ENCODE measurements at places on chromosomes 5 and 9.

DNA sequence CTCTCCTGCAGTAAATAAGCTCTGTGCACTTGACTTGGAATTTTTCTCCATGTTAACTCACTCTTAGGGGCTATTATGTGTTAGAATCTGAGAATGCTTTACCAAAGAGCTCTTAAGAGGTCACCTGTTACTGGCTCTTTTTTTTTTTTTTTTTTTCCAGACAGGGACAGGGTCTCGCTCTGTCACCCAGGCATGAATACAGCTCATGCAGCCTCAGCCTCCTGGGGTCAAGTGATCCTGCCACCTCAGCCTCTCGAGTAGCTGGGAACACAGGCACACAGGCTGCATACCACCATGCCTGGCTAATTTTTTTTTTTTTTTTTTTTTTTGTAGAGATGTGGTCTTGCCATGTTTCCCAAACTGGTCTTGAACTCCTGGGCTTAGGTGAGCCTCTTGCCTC is 22.1 kb downstream of the HMGXB3 start:
- DNase-seq: no peak

DNA sequence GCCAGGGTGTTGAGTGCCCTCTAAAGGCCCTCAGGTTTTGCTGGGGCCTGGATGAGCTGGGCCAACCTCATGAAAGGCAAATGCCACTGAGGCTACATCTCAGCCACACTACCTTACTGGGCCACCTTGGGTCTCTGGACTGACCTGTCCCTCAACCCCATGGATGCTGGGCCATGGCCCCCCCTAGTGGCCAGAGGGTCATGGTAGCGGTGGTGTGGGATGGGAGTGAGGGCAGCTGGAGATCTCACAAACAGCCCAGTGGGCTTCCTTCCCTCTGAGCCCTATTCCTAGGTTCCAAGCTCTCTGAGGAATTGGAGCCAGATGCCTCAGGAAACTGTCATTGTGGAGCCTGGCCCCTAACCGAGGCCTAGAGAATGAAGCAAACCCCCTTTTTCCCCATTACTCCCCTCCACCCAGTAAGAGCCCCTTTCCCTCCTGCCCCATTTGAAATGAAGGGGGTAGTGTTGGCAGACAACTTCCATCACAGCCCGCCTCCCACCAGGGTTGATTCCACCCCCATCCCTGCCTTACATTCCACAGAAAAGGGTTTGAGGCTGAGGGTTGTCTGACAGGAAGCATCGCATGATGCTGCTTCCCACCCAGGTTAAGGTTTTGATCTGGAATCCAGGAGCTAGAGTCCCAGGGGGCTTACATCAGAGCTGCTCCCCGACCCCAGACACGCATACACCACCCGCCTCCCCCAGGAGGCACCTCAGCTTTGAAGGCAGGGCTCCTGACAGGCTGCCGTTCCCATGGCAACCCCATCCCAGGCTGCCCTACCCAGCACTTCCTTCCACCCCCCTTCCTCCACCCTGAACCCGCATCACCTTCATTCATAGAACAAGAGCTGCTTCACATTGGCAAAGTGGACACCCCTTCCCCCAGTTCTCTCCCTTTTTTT is 63.9 kb downstream of the PCDH1 start:
- peak; percentile 74 for DNase-seq

DNA sequence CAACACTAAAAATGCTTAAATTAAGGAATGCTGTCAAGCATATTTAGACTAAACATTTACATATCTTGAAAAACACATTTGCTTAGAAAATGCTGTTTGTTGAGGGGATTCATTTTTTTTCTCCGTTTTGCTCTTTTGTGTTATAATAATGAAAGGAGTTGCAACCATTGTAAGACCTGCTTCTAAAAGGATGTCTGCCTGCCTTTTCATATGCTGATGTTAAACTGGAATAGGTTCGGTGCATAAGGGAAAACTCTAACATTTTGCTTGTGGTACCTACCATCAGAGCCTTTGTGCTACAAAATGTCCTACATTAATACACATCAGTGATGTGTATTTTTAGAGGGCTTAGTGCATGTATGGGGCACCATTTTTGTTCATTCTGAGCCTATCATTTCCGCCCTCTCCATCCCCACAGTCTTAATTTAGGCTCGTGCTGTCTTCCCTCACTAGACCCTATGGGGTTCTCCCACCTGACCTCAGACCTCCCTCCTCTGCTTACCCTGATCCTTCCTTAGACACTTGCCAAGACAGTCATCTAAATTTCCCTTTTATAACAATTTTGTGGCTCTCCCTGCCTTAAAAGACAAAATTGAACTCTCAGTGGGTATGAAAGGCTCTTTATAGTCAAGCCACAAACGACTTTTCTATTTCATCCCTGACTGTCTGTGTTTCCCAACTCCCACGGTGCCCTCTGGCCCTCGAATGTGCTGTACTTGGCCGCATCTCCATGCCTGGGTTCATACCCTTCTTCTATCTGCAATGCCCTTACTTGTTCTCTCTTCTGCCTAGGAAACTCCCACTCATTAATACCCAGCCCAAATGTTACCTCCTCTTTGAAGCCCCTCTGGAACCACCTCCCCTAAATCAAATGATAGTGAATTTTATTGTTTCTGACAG is 61.2 kb downstream of the CMYA5 start:
- no peak for DNase-seq

GRCh38 chr5:10868956-10869355 is 107.9 kb upstream of the DAP start:
- DNase-seq: no peak

- DNase-seq: peak; percentile 77
Observed at GRCh38 chr9:98287384-98287783, 31.9 kb upstream of the TBC1D2 start.

GRCh38 chr5:9785751-9786150 is 155.6 kb upstream of the TAS2R1 start:
- DNase-seq: no peak

DNA sequence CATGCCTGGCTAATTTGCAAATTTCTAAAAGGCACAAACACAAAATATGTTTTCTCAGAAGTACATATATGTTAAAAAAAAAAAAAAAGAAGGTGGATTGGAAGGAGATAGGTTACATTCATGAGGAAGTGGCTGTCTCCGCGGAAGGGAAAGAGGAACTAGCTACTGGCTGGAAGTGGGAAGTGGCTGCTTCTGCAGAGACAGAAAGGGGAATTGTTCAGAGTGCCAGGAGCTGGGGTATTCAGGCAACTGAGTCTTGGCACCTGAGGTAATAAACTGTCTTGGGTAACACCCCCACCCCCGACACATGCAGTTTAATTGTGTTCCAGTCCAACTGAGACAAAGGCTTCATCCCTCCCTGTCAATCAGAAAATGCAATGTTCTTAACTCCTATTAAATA is 45.6 kb downstream of the S1PR3 start:
- no peak for DNase-seq

GRCh38 chr5:74314906-74315305 is 325.6 kb downstream of the ENC1 start:
- DNase-seq: no peak

GRCh38 chr9:82271106-82271561 is 282.6 kb downstream of the SPATA31D1 start:
- peak; percentile 20 for DNase-seq

GRCh38 chr5:88882276-88883038 is 527 bp downstream of the MEF2C start:
- no peak for DNase-seq
